ENCODE measurements at places on chromosomes 6 and 20. TPM values are rescaled to one million over a fixed set of nuclear protein-coding genes. Genes with fewer than 3 reads are reported as not detected.

DNA sequence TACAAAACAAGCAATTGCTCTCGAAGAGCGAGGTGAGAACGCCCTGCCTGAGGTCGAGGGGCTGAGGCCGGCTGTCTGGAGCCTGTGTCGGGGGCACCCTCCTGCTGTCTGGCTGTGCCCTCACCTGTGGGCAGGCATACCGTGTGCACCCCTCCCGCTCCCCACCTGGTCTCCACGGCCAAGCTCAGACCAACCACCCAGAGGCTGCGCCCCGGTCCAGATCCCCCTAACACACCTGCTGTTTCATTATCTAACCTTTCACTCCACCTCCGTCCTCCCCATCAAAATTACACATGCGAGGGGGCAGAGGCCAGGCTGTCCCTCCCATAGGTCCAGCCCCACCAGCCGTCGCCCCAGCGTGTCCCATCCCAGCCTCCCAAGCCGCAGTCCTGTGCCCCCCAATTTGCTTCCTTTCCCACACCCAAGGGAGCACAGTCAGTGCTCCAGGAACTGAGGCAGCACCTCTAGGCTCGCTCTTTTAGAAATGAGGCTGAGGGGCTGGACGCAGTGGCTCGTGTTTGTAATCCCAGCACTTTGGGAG is 35.2 kb downstream of the NTSR1 start:
- DNase-seq: no peak

- DNase-seq: no peak
Measured at GRCh38 chr6:24323632-24324337, 34.1 kb downstream of the DCDC2 start.

GRCh38 chr20:63082939-63083735 is 76.4 kb upstream of the BHLHE23 start:
- DNase-seq: no peak

DNA sequence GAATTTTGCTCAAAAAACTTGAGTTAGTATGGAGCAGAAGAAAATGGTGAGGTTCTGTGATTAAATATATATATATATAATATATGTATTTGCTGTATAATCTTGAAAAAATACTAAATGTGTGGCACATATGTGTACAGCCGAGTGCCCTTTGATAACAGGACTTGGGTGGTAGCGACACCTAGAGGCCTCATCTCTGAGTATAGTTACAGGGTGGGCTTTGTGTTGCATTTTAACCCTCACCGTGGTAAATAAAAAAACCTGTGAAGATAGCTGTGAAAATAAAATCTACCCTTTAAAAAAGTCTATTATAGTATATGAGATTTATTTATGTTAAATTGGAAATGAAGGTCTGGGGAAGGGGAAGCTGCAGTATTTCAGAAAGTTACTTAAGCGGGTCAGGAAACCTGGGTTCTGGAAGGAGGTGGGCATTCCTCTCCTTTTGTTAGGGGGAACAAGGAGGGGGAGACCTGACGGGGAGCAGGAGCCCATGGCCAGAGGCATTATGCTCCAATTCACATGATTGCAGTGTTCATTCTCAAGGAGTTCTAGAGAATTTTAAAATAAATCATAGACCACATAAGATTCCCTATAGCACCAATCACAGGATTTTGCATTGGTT is 82.7 kb downstream of the SH3BGRL2 start:
- DNase-seq: peak; percentile 25

The EIF2S2 gene
- polyA plus RNA-seq: 50.8 TPM
